ENCODE measurements at places on chromosomes 12 and 14. TPM values are rescaled to one million over a fixed set of nuclear protein-coding genes. Genes with fewer than 3 reads are reported as not detected.
A peak's percentile ranks its signal among the peaks of the same experiment; 100 is the strongest.

GRCh38 chr12:108685469-108686260, 45.7 kb downstream of the CORO1C start:
- no peak for DNase-seq

DNA sequence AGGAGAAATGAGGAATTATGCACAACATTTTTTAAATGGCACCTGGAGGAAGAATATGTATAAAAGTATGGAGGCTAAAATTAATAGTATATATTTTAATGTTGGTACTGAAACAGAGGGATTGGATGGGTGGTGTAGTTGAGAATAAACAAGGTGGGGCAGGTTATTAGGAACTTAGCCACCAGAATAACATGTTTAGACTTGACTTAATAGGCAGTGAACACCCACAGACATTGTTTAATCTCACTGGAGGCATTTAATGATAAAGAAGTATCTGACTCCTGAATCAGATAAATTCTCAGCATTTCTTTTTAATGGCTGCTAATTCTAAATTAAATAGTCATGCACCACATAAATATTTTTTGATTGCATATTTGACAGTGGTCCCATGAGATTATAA, 139.7 kb downstream of the CNTN1 start:
- DNase-seq, result no peak

GRCh38 chr14:97777622-97778355, 980.6 kb downstream of the VRK1 start:
- no peak for DNase-seq

- no peak for DNase-seq
Measured at GRCh38 chr12:101459642-101460346, 15.3 kb upstream of the SPIC start.

The SLC25A47 gene
- not detected for total RNA-seq

- no peak for DNase-seq
Measured at GRCh38 chr12:88638966-88639760, 58.9 kb upstream of the KITLG start.

The FITM1 gene
- 1.0 TPM for total RNA-seq

DNA sequence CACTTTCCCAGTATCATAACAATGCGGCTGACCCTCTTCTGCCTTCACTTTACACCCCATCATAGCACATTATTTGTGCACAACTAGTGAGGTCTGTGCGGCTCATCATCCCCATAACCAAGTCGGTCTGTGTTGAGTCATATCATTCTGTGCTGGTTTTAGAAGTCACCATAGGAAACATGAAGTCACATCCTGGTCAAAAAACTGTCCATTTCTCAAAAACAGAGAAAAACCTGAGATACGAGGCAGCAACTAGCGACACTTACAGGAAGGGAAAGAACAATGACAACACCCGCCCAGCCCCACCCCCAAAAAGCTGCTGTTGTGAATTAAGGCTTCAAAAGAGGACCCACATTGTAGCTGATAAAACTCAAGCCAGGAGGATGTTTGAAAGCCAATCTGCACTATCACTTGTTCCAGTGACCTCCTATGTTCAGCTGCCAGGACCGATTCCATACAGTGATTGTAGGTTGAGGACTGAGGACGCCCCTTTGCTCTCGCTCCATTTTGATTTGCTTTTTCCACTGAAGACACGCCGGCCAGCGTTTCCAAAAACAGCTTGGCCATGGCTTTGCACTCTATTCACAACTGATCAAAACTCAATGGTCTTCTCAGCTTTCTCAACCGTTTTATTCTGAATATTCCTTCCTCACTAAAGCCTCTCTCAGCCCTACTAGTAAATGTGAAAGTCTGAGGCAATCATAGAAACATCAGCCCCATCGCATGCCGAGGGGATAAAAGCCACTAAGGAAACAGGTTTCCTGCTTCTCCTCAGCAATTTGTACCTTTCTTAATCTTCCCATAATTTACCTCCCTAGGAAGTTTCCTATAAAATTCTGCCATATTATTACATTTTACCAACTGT, 87.5 kb downstream of the DUSP16 start:
- no peak for DNase-seq

DNA sequence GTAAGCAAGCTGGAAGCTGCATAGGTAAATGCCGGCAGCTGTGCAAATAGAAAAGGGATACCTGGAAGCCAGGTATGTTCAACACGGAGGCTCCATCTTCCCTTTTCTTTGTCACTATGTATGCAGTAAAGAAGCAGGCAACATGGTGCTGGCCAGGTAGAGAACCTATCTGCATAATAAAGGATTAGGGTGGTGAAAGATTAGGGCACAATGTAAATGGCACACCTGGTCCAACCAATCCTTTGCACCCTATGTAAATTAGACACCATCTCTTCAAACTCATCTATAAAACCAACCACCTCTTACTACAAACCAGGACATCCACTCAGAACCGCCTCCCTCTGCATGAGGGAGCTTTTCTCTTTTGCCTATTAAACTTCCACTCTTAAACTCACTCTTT, 32.3 kb downstream of the RPS29 start:
- no peak for DNase-seq

The GPRC5D gene
- not detected for total RNA-seq

DNA sequence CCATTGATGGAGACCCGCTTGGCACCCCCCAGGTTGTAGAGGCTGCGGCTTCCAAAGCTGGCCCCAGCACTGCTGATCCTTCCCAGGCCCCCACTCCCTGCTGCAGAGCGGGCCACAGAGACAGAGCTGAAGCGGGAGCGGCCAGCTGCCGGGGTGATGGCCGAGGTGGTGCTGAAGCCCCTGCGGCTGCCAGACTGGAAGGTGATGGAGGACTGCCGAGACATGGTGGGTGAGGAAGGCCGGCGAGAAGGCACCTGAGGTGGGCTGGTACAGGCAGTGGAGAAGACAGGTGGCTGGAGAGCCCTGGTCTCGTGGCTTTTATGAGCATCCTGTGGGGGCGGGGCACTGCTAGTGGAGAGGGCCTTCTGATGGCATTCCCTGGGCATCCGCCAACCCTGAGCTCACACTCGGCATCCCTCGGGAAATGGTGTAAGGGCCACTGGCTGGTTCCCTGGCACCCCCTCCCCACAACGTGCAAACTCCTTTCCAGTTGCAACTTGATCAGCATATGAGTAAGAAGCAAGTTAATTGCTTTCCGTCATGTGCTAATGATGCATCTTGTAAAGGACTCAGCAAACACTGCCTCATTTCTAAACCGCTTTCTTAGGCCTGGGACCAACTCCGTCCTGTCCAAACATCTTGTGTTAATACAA, at the start of gene KRT75:
TSS of gene KRT75 (minus strand) at position 291 of the 653 bp plus-strand sequence. CDS start at position 224, 67 bp downstream.
- no peak for DNase-seq

- DNase-seq, result no peak
Measured at GRCh38 chr12:46386877-46387629, 14.5 kb upstream of the SLC38A2 start.

DNA sequence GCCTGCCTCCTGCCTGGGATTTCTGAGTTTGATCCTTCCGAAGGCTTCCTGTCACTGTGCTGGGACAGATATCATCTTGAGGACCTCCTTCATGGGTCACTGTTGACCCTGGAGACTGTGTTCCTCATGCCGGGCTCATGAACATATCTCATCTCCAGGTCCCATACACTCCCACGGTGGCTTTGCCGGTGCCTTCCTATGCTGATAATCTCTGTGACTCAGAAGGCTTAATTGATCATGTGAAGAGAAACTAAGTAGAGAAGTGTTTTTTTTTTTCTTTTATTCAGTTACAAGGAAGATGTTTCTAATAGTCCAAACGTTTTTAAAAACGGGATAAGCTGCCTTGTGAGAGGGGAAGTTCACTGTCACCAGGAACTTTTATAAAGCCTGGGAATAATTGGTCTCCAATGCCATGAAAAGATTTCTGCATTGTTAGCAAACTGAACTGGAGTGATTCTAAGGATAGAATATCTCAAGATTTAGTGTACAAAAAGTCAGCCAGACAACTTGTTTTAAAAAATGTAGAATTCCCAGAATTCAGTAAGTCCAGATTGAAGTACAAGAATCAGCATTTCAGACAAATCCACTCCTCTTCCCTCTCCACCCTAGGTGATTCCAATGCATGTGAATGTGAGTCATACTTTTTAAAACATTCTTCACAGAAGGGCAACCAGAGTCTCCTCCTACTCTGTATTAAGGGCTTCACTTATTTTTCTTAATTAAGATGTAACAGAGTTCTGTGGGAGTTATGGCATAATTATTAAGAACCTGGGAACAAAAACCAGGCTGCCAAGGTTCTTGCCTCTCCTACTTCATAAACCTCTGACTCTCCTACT, 139.8 kb upstream of the LGR5 start:
- no peak for DNase-seq

The IGFBP6 gene
- 77.2 TPM for total RNA-seq

GRCh38 chr12:47848853-47849252, 29.1 kb upstream of the HDAC7 start:
- DNase-seq, result no peak

- DNase-seq, result no peak
Measured at GRCh38 chr14:93033084-93033982, 82.4 kb downstream of the ITPK1 start.

- DNase-seq, result no peak
Measured at GRCh38 chr12:88756153-88756552, 175.9 kb upstream of the KITLG start.

- DNase-seq, result no peak
Measured at GRCh38 chr14:61472801-61473376, 151.5 kb downstream of the PRKCH start.

GRCh38 chr12:53953831-53954693, 641 bp upstream of the HOXC12 start:
- no peak for DNase-seq

GRCh38 chr12:93297536-93297935, 80.2 kb upstream of the NUDT4 start:
- DNase-seq, result no peak

- DNase-seq, result peak; percentile 65
Measured at GRCh38 chr14:58638231-58639197, 752 bp downstream of the DACT1 start.

GRCh38 chr14:74510959-74511409, 17.4 kb downstream of the ISCA2 start:
- no peak for DNase-seq

DNA sequence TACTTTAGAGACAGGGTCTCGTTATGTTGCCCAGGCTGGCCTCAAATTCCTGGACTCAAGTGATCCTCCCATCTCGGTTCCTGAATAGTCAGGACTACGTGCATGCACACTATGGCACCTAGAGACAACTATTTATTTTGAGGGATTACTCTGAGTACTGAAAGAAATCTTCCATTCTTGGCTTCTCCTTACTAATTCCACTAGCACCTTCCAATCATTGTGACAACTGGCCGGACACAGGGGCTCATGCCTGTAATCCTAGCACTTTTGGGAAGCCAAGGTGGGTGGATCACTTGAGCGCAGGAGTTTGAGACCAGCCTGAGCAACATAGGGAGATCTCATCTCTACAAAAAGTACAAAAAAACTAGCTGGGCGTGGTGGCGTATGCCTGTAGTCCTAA, 42.1 kb upstream of the MTERF2 start:
- no peak for DNase-seq

DNA sequence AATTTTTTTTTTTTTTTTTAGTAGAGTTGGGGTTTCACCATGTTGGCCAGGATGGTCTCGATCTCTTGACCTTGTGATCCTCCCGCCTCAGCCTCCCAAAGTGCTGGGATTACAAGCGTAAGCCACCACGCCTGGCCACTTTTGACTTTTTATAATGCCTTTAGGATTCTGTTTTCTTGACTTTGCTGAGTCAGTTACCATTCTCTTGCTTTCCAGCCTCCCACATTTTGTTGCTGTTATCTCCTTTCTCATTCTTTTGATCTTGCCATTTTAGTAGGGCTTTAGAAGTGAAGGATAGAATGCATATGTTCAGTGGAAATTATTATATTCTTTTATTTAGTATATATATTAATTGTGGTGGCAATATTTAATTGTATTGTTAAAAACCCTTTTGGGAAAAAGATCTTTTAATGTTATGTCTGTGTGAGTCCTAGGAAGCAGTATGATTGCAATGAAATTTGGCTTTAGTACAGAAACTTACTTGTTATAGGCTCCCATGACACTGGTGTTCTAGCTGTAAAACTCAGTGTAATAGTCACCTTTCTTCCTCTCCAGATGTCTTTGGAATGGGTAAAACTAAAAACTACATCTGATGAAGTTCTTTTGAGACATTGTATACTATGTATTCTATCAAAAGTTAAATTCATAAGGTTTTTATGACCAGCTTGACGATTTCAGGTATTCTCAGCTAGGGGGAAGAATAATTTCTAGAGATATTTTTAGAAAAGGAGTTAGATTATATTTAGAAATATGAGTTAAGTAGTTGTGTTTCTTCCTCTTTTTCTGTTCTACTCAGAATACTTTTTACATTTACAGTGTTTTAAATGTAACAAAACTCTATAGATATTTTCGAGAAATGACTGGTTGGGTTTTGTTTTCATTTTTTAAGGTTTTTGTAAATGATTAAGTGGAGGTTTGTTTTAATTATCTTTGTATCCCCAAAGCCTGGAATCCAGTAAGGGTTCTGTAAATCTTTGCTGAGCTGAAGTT, 74.7 kb downstream of the APAF1 start:
- no peak for DNase-seq

- no peak for DNase-seq
Measured at GRCh38 chr12:32609966-32610365, 69.1 kb upstream of the DNM1L start.

DNA sequence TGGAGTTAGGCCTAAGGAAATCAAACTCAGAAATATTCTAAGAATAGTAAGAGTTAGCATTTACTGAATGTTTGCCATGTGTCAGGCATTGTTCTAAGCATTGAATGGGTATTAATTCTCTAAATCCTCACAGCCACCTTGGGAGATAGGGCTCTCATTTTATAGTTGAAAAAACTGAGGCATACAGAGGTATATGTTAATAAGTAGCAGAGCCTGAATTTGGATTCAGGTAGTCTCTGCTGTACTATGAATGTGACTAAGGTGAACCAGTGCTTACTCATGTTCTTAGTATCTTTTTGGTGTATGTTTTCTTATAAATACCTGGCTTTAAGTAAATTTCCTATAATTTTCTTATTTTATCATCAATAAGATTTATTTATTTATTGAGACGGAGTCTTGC, 8.1 kb downstream of the ARF6 start:
- DNase-seq, result no peak

DNA sequence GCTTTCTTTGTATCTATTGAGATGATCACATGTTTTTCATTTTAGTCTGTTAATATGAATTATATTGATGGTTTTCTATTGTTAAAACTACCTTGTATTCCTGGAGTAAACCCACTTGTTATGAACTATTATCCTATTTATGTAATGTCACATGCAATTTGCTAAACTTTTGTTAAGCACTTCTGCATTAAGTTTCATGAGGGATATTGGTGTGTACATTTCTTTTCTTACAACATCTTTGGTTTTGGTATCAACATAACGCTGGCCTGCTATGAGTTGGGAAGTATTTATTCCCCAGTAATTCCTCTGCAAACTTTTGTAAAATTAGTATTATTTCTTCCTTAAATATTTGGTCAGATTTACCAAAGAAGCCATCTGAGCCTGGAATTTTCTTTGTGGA, 46.5 kb upstream of the AMIGO2 start:
- DNase-seq, result no peak

- DNase-seq, result peak; percentile 15
Measured at GRCh38 chr12:88142610-88142991, 494 bp downstream of the TMTC3 start.

- DNase-seq, result no peak
Measured at GRCh38 chr12:20475542-20475941, 107.2 kb downstream of the PDE3A start.
